OCI-M1 (cell line): ENCODE measurements at places on chromosomes 4 and X.

- DNase-seq = no peak
These were observed 511.4 kb upstream of the ARX start for GRCh38 chrX:25527156-25527555.

GRCh38 chr4:14178421-14178820 is 550.9 kb upstream of the BOD1L1 start:
- no peak for DNase-seq

DNA sequence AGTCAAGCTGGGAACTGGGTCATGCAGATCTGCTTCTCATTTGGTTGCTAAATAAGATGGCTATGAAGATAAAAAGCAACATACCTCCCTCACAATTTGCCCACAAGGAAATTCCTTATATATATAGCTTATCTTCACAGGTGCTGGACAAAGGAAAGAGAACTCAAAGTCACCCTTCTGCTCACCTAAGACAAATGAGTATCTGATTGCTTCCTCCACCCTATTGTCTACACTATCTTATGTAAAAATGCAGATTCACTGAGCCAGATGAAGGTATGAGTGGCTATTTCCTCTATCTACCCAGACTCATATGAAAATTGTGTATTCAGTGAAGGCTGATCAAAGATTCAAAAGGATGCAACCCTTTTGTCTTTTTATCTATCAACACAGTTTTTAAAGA is 50.8 kb downstream of the CHM start:
- DNase-seq = peak; percentile 1

- no peak for DNase-seq
These were observed 43.7 kb downstream of the TMPRSS11E start for GRCh38 chr4:68490826-68491457.

- no peak for DNase-seq
These were observed 193.2 kb downstream of the RASL11B start for GRCh38 chr4:53055274-53055673.

DNA sequence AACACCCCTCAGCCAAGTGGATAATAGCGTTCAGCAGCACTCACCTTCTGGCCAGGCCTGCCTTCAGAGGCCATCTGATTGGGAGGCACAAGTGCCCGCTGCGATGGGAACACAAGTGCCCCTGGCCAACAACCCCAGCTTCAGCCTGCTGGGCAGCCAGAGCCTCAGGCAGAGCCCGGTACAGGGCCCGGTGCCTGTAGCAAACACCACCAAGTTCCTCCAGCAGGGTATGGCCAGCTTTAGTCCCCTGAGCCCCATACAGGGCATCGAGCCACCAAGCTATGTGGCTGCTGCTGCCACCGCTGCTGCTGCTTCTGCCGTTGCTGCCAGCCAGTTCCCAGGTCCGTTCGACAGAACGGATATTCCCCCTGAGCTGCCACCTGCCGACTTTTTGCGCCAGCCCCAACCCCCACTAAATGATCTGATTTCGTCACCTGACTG is 55.9 kb upstream of the MTM1 start:
- no peak for DNase-seq

DNA sequence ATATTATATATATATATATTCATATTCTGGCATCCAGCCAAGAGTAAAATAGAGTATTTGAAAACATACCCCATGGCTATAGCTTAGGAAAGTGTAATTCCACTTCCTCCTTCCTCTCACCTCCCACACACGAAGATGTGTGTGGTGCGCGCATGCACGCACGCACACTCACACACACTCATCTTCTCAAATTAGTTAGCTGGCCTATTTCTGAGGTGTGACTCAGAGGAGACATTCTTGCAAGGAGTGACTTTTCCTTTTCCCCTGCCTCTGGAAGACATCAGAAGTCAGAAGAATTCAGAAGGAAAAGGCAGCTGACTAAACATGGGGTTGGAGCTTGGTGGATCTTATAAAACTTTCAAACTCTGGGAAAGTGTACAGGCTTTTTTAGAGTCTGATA is 8.8 kb downstream of the ENPEP start:
- DNase-seq = peak; percentile 49

- no peak for DNase-seq
These were observed 143.7 kb downstream of the NAA11 start for GRCh38 chr4:79182209-79182608.
